ENCODE measurements at places on chromosomes 7 and 10.
A peak's percentile ranks its signal among the peaks of the same experiment; 100 is the strongest.

DNA sequence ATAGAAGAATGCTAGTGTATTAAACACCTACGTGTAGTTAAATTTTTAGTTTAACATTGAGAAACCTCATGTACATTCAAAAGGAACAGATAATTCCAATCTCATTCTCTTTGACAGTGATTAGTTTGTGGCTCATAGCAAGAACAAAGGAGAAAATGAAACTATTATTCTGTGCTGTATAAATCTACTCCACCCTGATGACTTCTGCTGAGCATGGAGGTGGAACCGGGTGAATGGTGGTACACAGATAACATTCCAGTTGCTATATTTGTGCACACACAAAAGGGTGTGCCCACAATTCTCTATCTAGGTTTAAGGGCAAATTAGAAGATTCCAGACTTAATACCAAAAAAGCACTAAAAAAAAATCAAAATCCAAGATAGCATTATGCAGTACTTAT, 17.0 kb upstream of the RALA start:
- DNase-seq: no peak

DNA sequence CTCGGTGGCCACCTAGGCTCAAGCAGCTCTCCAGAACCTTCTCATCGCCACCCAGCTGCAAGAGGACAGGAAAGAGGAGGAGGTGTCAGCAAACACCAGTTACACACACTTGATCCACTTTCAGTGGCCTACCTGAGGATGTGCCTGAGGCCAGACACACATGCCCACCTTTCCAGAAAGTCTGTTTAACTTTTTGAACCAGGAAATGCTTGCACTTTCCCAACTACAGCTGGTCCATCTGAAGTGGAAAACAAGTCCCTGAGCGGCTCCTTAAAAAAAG, 15.7 kb upstream of the CYREN start:
- no peak for DNase-seq

DNA sequence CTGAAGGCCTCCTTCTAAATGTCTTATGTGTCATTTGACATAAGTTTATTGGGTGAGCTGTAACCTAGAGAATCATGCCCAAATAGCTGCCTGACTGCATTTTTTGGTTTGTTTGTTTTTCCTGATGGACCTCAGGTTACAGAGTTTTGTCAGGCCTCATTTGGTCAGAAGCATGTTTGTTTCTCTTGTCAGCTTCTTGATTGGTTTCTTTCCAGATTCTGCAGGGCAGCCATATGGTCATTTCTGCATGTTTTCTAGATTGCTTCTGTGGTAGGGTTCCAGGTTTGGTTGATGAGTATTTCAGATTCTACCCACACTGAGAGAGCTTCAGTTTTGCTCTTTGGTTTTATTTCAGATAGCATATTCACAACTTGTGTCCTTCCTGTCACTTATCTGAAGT, 28.0 kb downstream of the GLCCI1 start:
- peak; percentile 27 for DNase-seq

DNA sequence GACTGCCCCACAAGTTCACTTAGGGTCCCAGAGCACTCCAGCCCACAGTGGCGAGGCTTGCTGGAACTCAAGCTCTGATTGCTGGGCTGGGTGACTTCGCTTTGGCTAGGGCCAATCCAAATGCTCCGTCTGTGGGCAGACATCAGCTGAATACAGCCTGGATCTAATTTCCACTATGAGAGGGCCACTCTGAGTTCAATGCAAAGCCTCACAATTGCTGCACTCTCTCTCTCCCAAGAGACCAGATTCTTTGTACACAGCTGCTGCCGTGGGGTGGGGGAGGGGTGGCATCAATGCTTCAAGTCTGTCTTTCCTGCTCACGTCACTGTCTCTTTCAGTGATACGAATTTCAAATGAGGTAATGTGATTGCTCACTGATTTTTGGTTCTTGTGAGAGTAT, 47.3 kb upstream of the BPGM start:
- DNase-seq: peak; percentile 40

DNA sequence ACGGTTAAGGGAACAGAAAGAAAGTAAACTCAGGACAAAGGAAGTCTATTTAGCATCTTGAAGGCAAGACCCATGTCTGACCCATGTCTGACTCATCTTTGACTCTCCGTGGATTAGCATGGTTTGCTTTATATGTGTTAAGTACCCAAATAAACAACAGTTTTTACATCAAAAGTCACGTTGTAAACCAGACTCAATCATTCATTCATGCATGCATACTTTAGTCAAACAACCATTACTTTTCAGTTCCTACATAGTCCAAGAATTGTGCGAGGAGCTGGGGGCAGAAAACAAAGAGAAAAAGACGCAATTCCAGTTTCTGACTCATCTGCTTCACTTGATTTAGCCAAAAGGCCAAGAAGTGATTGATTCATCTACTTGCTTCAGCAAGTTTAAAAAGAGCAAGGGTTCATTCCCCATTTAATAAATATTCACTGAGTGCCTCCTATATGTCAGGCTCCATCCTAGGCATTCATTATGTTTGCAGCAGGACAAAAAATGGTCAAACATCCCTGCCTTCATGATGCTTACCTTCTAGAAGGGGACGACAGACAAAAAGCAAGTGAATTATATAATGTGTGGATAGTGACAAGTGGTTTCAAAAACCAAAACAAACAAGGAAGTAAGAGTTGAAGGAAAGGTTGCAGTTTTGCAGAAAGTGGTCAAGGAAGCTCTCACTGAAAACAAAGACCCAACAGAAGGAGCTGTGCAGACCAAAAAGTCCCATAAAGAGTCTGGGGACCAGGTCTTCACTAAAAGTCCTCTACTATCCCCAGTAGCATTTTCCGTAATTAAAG, 116.2 kb downstream of the FAM107B start:
- DNase-seq: no peak

DNA sequence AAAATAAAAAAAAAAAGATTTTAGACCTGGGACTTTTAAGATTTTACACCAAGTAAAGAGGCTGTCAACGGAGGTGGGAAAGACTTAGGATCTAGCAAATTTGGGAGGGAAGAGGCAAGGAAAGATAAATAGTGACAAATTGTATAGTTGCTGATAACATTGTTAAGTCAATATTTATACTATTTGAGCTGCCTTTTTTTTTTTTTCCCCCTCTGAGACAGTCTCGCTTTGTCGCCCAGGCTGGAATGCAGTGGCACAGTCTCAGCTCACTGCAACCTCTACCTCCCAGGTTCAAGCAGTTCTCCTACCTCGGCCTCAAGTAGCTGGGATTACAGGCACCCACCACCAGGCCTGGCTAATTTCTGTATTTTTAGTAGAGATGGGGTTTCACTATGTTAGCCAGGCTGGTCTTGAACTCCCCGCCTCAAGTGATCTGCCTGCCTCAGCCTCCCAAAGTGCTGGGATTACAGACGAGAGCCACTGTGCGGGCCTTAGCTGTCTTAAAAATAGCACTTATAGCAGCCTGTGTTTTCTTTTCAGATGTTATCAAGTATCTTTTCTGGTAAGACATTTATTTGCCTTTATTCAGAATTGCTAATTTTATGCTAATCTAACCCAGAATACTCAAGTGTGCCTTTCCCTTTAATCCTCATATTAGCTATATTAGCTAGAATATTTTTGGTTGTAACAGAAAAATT, 94.5 kb downstream of the MMRN2 start:
- no peak for DNase-seq

GRCh38 chr10:69685802-69686585, 55.9 kb downstream of the FAM241B start:
- no peak for DNase-seq

- no peak for DNase-seq
These were observed 16.3 kb upstream of the ABLIM1 start for GRCh38 chr10:114674346-114674745.

DNA sequence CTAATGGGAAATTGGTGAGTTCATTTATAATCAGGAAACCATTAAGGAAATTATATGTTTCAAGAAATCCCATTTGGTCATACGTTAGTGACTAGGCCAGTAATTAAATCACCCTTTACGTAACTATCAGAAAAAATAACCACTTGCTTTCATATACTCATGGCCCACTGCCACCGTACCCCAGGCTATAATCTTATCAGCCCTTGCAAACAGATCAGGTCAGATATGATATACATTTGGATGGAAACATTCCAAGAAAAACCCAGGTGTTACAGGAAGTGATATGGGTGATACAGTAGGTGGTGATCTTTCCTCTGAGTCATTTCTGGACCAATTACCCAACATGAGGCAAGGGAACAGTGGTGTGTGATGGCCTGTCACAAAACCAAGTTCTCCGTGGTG, 481.0 kb upstream of the SEMA3A start:
- DNase-seq: no peak

DNA sequence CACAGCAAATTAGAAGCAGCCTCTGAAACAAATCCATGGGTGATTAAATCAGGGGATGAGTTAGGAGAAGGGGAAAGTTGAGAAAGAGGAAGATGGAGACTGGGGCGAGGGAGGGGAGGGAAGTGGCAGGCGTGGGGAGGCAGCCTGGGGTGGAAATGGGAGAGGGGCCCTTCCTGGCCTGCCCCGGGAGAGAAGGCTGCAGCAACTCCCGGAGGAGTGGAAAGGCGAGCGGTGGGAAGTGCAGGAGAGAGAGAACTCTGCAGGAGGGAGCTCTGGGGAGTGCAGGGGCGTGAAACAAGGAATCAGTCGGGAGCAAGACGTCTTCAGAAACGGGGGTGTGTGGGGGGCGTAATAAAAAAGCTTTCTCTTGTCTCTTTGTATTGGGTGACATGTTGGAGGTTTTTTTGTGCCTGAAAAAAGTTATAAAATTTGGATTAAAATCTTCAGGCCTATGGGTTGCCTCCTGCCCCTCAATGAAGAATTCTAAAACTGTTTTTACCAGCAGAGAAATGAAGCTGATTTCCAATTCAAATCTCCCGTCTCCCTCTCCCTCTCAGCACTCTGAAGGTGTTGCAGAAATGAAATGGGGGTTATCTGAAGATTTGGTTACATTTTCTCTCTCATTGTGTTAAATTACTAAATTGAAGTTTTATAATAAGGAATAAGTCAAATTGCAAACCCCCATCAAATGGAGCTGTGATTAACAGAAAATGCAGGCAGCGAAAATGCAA, 4.7 kb upstream of the UNCX start:
- peak; percentile 92 for DNase-seq

GRCh38 chr7:35734001-35734483, 39.1 kb upstream of the HERPUD2 start:
- DNase-seq: no peak

GRCh38 chr7:36244429-36244828, 91.4 kb downstream of the EEPD1 start:
- DNase-seq: no peak

- DNase-seq: no peak
These were observed 965.1 kb downstream of the CCSER2 start for GRCh38 chr10:85293483-85293882.

DNA sequence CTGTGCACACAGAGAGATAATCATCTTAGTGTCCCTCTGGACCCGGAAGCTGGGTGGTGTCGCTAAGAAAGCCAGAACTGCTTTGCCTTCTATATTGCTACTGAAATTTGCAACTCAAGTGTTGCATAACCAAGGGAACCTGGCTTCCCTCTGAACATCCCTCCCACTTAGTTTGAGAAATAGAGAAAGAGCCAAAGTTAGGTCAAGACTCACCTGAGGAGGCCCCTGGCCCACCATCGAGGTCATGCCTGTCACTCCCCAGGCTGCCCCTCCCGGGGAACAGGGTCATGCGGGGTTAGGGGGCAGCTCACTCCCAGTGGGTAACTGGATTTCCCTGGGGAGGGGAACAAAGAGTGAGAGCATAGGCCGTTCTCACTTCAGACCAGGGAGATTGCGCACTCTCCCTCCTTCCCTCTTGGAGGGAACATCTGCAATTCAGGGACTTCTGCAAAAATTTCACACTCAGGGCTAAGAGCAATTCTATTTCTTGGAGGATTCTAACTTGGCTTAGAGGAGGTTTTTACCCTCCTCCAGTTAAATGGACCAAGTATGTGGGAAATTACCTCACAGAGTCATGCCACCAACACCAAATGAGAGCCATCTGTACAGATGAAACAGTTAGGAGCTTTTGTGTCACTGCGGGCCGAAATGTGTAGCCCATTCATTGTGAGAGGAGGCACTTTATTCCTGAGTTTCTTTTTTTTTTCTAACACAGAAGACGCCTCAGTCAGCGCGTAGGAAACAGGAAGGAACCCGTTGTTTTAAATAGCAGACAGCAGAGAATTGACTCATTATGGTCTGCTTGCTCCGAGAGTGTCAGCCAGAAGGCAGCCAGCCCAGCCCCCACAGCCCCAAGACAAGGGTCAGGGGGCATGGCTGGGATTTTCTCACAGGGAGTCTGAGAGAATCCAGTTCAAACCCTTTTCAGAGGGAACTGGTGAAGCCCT, 221.3 kb downstream of the ARHGAP12 start:
- DNase-seq: no peak

GRCh38 chr7:134855442-134855841, 76.0 kb downstream of the CALD1 start:
- DNase-seq: no peak

DNA sequence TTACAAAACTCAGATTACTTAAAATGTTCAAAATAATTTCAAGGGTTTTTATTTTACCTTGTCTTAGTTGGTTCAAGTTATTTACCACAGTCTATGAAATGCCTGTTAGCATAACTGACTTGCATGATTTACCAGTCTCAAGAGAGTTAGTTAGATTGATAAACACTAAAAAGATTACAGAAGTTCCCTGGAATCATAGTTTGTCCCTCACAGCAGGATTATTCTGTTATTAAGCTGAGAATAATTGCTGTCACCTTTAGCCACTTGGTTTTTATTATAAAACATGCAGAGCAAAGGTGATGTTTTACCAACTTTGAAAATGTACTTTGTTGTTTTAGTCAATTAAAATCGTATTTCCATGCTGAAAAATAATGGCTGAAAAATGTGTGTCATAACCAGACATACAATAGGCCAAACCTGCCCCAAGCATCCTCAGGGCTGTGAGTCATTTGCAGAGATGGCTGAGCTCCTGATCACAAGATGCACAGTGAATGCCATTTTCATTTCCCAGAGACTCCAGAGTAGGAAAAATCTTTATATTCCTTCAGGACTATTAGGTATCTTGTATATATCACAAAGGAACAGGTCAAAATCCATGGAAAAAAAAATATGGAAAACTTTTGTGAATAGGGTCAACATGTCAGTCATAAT, 87.8 kb upstream of the DKK1 start:
- DNase-seq: no peak

DNA sequence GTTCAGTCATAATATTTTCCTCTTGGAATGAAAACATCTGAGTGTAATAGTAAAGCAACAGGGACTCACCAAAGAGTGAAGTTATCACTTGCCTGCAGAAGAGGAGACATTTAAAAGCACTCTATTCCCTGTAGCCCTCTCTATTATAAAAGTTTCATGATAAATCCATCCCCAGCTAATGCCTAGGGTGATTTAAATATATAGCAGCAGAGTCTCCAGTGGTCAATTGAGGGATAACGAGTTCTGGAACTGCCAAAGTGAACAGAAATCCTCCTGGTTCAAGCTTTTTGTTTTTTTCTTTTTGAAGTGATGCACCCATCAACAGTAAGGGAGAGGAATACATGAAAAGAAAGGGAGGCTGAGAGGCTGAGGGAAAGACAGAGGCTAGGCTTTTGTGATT, 87.3 kb downstream of the EVX1 start:
- peak; percentile 28 for DNase-seq
